ENCODE measurements at places on chromosomes 5 and 9. TPM values are rescaled to one million over a fixed set of nuclear protein-coding genes. Genes with fewer than 3 reads are reported as not detected.

GRCh38 chr5:97044052-97044451 is 98.4 kb downstream of the LIX1 start:
- peak; percentile 38 for DNase-seq

Gene POLR1E
- 31.1 TPM for polyA plus RNA-seq

- no peak for DNase-seq
These were observed 377.7 kb upstream of the IRX1 start for GRCh38 chr5:3217771-3218495.

Gene GAS1
- polyA plus RNA-seq: 20.1 TPM
